ENCODE measurements at places on chromosomes 5 and 9. TPM values are rescaled to one million over a fixed set of nuclear protein-coding genes. Genes with fewer than 3 reads are reported as not detected.

PCDHGA10 gene
- 7.4 TPM for total RNA-seq

PCDHA9 gene
- total RNA-seq: 0.34 TPM

GNA14 gene
- total RNA-seq: 12.4 TPM

KLHL3 gene
- total RNA-seq: 16.8 TPM

LECT2 gene
- not detected for total RNA-seq

TMEM215 gene
- total RNA-seq: not detected

HBEGF gene
- 5.6 TPM for total RNA-seq

IL17B gene
- total RNA-seq: not detected

ARHGEF39 gene
- total RNA-seq: 1.0 TPM

PCBD2 gene
- total RNA-seq: 13.8 TPM

RNF183 gene
- 0.96 TPM for total RNA-seq

SIGMAR1 gene
- 56.8 TPM for total RNA-seq

Measured in ureter (tissue), 1 donor.